ENCODE measurements at places on chromosomes 1 and 21. TPM values are rescaled to one million over a fixed set of nuclear protein-coding genes. Genes with fewer than 3 reads are reported as not detected.

GRCh38 chr1:94636624-94637023, 95.1 kb upstream of the F3 start:
- H3K4me3 ChIP-seq: no peak overlapping the region
- H3K27ac ChIP-seq: peak overlapping the region; percentile 6
- H3K27me3 ChIP-seq: no peaks in the 10 kb centered on the region
- H3K36me3 ChIP-seq: peaks cover 14% of the 10 kb centered on the region
- DNase-seq: no peak
- peaks cover 20% of the 10 kb centered on the region for H3K4me1 ChIP-seq

DNA sequence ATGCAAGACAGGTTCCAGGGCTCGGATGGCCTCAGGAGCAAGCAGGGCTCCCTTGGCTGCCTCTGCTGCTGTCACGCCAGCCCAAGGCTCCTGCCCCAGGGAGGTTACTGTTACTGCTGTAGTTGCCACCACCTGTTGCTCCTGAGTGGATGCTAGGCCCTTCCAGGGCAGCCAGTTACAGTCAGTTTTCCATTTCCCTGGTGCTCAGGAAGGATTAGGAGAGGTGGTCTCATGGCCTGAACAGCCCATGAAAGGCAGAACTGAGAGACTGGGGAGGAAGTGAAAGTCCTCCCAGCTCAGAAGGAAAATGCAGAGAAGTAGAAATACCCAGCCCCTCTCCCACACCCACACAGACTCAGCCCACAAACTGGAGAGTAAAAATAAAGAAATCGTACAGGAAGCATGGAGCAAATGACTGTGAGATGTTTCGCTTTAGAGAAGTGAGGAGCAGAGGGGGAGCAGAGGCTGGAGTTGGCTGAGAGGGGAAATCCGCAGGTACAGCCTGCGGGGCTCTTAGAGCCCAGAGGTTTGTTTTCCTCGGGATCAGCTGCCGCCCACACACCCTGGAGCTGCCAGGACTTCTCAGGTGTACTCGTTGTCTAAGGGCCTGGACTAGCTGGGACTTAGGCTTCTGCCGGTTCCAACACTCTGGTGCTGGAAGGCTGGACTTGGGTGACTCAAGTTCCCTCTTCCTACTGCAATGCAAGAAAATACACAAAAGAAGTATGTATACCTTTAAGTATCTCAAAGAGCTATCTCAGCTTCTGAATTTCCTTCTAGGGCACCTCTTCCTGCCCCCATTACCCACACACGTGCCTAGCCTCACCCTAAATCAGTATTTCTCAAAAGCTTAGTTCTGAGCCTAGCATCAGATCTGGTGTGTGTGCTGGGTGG, 2.3 kb downstream of the IL6R start:
- no peak overlapping the region for H3K4me3 ChIP-seq
- peaks cover 6% of the 10 kb centered on the region for H3K4me1 ChIP-seq
- H3K27me3 ChIP-seq: peaks cover 72% of the 10 kb centered on the region
- H3K36me3 ChIP-seq: no peaks in the 10 kb centered on the region
- peak overlapping the region; percentile 53 for H3K27ac ChIP-seq

DNA sequence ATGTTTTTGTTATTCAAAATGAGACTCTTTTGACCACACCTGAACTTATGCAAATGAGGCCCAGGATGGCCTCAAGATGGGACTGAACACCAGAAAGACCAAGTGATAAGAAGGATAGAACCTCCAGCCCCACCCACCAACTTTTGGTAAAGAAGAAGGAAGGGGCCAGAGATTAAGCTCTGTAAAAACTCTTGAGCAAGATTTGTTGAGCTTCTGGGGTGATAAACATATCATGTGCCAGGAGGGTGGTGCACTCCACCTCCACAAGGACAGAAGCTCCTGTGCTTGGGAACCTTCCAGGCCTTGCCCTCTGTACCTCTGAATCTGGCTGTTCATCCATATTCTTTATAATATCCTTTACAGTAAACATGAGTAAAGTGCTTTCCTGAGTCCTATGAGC, 5.3 kb downstream of the RSPH1 start:
- peaks cover 44% of the 10 kb centered on the region for H3K27me3 ChIP-seq
- no peak overlapping the region for H3K4me3 ChIP-seq
- no peak for DNase-seq
- H3K4me1 ChIP-seq: peaks cover 3% of the 10 kb centered on the region

SPATA45 gene
- not detected for total RNA-seq

SLAMF7 gene
- total RNA-seq: not detected

GBP6 gene
- total RNA-seq: 0.13 TPM

DNA sequence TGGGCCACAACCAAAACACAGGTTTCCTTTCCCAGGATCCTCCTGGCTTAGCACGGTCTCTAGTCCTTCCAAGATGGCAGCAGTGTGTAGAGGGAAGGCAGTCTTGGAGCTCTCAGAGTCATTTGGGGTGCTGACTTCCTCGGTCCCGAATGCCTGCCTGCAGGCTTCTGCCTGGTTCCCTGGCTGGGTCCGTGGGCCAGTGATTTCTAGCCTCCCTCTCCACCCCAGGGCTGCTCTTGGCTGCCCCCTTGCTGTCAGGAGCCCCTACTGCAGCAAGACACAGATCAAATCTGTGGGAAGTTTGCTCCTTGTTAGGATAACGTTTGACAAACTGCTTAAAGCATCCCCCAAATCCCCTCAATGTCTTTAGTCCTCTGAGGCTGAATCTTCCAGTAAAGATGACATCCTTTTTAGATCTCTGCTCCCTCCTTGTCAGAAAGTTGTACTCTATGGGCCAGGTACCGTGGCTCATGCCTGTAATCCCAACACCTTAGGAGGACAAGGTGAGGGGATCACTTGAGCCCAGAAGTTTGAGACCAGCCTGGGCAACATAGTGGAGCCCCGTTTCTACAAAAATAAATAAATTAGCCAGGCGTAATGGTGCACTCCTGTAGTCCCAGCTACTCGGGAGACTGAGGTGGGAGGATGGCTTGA, 272.5 kb downstream of the RRAGC start:
- no peaks in the 10 kb centered on the region for H3K4me1 ChIP-seq
- peaks cover 67% of the 10 kb centered on the region for H3K27me3 ChIP-seq
- H3K36me3 ChIP-seq: no peaks in the 10 kb centered on the region
- H3K27ac ChIP-seq: no peak overlapping the region
- no peak overlapping the region for H3K4me3 ChIP-seq

DNA sequence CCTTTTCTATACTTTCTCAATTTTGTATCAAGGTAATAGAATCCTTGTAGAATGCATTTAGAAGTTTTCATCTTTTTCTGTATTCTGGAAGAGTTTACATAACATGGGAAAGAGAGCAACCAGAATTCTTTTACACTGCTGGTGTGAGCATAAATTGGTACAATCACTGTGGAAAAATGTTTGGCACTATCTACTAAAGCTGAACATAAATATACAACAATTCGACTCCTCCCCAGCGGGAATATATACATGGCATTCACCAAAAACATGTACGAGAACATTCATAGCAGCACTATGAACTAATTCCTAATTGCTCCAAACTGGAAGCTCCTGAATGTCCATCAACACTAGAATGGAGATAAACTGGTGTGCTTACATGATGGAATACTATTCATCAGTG, 1.8 kb upstream of the ACBD6 start:
- H3K4me3 ChIP-seq: no peak overlapping the region
- DNase-seq: no peak
- H3K27ac ChIP-seq: no peak overlapping the region
- no peaks in the 10 kb centered on the region for H3K27me3 ChIP-seq
- H3K36me3 ChIP-seq: no peaks in the 10 kb centered on the region
- peaks cover 41% of the 10 kb centered on the region for H3K4me1 ChIP-seq

Measured in mesothelial cell of epicardium (in vitro differentiated cells).